ENCODE measurements at places on chromosomes 5 and 9.

DNA sequence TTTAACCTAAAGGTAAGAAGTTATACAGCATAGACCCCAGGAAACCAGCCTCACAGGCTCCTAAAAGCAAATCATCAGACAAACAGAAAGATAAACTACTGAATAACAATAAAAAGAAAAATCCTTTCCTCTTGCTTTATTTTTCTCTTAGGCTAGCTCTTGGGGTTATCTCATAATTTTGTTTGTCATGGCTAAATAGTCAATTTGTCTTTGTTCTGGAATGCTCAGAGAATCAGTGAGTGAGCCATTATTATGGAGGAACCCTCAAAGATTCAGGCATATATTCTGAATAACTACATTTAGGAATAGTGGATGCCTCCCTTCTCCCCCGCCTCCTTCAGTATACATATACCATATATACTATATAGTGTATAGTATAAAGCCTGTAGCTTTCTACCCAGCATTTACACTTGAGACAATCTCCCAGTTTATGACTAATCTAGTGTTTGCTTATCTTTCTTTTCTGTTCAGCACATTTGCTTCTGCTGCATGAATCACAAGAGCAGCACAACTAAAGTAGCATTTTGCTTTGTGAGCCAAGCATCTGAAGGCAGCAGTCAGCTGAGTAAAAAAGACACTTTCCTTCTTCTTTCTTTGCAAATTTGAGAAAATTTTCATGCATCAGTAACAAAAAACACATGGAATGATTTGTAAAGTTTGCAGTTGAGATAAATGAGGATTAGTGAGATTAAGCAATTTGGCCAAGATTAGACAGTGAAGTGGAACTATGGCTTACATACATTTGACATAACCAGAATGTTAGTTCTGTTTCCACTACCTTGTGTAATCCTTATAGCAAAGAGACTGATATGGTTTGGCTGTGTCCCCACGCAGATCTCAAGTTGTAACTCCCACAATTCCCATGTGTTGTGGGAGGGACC lies 45.3 kb upstream of the PPP3R2 start:
- DNase-seq: no peak

GRCh38 chr5:149219584-149219983 lies 52.1 kb upstream of the AFAP1L1 start:
- no peak for DNase-seq

DNA sequence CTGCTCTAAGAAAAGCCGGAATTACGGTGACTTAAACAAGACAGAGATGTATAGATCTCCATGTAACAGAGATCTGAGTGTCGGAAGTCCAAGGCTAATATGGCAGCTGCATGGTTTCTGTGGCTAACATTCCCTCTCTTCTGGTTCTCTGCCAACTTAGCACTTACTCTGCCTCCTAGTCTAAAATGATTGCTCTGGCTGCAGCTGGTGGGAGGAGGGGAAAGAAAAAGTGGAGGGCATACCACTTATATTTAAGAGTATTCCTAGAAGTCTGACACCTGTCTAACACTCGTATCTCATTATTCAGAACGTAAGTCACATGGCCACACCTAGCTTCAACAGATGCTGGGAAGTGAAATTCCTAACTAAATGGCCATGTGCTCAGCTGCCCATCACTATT lies 551.5 kb upstream of the TLE4 start:
- no peak for DNase-seq

DNA sequence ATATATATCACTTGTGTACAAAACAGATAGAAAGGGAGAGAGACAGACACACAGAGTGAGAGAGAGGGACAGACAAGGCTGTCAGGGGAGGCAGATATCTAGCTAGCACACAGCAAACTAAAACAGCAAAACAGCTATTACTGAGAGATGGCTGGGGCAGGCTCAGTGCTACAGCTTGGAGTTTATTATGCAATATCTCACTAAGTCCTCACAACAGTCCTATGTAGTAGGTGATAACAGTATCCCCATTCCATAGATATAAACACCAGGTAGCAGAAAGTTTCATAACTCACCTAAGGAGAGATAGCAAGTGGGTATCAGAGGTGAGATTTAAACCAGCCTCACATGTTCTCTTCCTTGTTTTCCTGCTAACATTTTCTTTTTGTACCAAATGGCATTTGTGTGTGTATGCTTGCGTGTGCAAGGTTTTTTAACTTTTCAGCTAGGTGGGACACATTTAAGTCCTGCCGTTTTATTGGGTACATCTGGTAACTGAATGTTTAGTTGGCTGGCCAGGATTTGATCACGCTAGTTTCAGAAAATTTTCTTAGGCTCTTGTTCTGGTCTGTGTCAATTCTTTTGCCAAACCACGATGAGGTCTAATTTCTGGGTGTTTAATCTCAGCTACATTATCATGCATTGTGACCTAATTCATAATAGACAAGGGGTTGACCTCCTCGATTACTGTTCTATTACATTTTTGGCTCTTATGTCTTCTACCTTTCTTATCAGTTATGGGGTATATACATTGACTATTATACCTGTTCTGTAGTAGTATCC lies 105.1 kb downstream of the LMNB1 start:
- DNase-seq: no peak

- no peak for DNase-seq
Measured at GRCh38 chr5:93585767-93586385, 2.9 kb downstream of the NR2F1 start.

DNA sequence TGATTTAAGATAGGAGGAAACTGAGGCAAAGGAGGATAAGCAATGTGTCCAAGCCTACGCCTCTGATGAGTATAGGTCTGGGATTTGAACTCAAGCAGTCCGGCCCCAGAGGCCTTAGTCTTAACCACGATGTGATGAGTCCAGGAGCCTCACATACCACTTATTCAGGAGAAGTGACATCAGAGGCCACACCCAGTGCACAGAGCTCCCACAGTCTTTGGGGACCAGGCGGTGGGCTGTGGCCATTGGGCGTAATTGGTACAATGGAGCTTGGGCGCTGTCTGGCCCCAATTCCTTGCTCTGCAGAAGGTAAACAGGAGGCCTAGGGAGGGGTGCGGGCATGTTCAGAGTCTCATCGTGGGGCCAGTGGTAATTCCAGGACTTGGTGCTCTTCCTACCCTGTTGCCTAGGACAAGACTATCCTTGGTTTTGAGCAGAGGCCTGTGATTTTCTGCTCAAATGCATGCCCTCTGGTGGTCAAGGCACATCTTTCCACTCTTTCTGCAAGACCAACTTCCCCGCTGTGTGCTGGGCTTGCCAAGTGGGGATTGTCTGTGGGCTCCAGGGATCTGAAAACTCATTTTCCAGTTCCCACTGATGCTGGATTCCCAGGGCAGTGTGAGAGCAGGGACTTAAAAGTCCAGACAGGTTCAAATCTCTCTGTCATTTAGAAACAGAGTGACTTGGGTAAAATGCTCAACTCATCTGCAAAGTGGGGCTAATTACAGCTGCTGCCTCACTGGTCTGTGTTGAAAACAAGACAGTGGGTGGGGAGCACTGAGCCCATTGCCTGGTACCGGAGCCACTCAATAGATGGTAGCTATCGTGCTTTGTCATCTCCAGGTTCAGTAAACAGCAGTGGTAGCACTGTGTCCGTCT lies 15.8 kb downstream of the NDST1 start:
- no peak for DNase-seq

GRCh38 chr9:89410641-89411350 lies 87.1 kb downstream of the SEMA4D start:
- no peak for DNase-seq

DNA sequence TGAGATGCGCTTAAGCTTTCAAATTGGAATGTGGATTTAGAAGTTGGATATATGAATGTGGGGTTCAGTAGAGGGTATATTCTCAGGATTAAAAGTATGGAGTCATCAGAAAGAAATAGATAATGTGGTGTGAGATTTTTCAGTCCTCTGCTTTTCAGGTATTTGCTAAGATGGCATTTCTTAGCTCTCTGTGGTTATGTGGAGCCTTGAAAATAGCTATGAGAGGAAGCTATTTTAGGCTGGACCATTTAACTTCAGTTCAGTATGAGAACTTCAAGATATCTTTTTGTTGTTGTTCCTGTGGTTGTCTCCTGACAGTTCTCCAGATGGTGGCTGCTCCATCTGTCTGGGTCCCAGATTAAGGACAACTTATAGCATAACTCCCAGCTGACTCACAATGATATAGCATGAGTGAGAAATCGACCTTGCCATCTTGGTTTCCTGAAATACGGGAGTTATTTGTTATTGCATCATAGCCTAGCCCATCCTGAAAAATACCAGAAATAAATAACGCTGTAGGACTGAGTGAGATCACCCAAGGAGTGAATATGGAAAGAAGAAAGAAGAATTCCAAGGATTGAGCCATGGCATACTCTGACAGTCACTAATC lies 461.5 kb downstream of the ANXA1 start:
- no peak for DNase-seq

- no peak for DNase-seq
Measured at GRCh38 chr5:83145882-83146331, 68.6 kb downstream of the XRCC4 start.

DNA sequence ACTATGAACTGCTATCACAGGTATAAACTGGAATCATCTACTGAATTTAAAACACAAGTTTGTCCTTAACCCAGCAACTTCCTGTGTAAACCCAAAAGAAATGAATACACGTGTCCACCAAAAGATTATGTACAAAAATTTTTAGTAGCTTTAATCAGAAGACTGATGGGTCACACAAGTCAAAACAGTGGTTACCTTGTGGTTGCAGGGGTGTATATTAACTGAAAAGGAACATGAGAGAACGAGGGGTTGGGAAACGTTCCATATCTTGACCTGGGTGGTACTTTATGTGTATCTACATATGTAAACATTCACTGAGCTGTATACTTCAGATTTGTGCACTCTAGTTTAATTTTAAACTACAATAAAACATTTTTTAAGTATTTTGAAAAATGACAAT lies 18.6 kb downstream of the ZDHHC21 start:
- DNase-seq: no peak

Measured in stimulated activated CD8-positive, alpha-beta memory T cell treated with anti-CD3 and anti-CD28 coated beads, Interleukin-7, amount 100 ng/mL, for 4 hours (primary cell).